ENCODE measurements at places on chromosomes 16 and 17. TPM values are rescaled to one million over a fixed set of nuclear protein-coding genes. Genes with fewer than 3 reads are reported as not detected.

DNA sequence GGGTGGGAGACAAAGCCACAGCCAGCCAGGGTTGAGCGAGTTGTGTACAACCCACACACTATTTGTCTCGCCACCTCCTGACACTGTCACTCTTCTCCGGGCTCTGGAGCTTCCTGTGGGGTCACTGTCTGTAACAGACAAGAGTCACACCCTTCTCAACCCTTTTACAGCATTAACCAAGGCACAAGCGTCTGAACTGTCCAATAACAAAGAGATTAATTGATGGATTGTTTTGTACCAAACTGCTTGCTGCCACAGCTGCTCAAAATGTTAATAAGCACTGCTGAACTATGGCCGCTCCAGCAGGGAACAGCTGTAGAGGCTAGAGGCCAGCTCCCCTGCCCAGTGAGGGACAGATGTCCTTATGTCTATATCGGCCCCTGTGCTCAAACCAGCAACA lies 25.2 kb upstream of the HYDIN start:
- no peak for DNase-seq

GRCh38 chr17:35752471-35752870 lies 568 bp downstream of the GAS2L2 start:
- no peak for DNase-seq

DNA sequence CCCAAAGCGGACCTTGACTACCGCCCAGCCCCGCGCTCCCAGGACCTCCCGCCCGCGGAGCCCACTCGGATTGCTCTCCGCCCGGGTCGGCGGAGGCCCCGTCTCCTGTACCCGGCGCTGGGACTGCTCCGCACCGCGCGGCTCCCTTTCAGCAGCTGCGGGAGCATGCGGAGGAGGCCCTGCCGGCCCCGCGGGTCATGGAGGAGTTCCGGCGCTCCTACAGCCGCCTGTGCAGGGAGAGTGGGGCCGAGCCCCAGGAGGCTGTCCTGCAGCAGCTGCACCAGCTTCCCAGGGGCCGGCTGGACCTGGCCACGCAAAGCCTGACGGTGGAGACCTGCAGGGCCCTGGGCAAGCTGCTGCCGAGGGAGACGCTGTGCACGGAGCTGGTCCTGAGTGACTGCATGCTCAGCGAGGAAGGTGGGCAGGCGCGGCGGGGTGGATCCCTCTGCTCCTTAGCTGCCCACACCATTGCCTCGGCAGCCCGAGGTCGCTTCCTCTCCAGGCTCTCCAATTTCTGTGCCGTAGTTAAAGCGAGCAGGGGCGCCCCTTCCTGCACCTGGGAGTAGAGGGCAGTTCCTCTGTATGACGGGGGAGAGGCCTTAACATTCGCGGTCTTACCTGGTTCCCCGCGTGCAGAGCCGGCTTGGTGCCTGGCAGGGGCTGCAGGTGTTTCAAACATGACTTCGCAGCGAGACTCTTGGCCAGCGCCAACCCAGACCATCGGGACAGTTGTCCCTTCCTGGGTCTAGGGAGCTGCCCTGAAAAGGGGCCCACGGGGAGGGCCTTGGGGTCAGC lies 539 bp downstream of the LRRC45 start:
- no peak for DNase-seq

GRCh38 chr16:10521681-10522274 lies 58.6 kb downstream of the EMP2 start:
- DNase-seq: no peak

GRCh38 chr16:70757183-70757582 lies 43.8 kb downstream of the VAC14 start:
- DNase-seq: no peak

DNA sequence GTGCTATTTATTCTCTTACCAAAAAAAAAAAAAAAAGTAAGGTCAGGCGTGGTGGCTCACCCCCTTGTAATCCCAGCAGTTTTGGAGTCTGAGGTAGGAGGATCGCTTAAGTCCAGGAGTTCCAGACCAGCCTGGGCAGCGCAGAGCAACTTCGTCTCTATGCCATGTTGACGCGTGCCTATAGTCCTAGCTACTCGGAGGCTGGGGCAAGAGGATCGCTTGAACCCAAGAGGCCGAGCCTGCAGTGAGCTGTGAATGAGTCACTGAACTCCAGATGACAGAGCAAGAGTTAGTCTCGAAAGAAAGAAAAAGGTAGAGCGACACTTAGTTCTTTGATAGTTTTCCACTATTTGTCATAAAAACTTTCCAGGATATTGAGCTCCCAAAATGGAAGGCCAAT lies 1.4 kb upstream of the TENT4B start:
- DNase-seq: no peak

HP gene
- not detected for total RNA-seq

DNA sequence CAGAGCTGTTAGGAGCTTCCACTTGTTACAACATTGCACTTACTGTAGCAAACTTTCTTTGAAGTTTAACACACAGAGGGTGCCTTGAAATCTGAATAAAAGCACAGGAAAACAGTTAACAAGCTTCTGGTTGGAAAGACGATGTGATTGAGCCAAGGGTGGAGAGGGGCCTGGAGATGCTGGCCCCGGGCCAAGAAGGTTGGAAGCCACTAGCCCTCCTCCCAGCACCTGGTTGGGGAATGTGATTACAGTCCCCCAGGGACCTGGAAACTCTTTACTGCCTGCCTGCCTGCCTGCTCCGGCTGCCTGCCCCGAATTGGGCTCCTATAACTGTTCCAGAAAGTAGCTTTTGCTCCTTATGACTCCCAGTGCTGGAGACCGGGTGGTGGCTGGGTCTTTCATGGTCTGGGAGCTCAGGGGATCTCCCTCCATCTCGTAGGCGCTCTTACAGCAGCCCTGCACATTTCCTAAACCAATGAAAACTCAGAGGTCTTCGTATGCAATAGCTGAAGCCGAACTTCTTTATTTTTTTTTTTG lies 48.0 kb upstream of the ZFHX3 start:
- no peak for DNase-seq

DDX19B gene
- total RNA-seq: 20.9 TPM

CCL13 gene
- not detected for total RNA-seq

OR3A3 gene
- not detected for total RNA-seq
